ENCODE measurements at places on chromosomes 7 and 10.

- DNase-seq = no peak
Observed at GRCh38 chr10:43793704-43794103, 145.0 kb upstream of the ZNF32 start.

DNA sequence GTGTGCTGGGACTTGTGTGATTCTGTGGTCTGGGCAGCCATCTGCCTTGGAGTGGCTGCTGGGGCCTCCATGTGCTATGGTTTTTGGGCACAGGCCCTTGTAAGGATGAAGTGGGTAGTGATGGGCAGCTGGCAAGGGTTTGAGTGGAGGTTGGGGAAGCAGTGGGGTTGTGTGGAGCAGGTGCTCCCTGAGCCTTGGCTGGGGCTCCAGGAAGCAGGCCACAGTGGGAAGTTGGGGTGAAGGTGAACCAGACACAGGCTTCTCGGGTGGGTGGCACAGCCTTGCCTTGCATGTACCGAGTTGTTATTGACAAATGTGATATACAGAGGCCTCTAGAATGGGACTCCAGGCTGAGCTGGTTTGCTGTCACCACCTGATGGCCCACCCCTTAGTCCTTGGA is 82.3 kb downstream of the ADCY1 start:
- DNase-seq = no peak

DNA sequence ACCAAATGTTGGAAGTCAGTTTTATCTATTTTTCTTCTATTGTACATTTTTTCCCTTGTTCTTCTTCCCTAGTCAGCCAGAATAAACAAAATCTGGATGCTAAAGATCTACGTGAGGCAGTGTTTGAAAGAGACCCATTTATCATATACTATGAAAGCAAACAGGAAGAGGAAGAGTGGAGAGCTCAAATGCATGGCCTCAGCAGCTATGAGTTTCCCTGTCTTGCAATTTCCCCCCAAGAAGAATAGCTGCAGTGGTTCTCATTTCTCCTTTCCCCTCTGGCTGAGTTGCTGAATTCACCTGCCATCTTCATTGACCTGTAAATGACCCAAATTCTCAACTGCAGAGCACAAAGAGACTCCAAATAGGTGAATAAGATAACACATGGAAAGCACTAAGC is 347.1 kb upstream of the NRP1 start:
- DNase-seq = no peak

GRCh38 chr7:158559356-158559755 is 28.3 kb downstream of the PTPRN2 start:
- no peak for DNase-seq

DNA sequence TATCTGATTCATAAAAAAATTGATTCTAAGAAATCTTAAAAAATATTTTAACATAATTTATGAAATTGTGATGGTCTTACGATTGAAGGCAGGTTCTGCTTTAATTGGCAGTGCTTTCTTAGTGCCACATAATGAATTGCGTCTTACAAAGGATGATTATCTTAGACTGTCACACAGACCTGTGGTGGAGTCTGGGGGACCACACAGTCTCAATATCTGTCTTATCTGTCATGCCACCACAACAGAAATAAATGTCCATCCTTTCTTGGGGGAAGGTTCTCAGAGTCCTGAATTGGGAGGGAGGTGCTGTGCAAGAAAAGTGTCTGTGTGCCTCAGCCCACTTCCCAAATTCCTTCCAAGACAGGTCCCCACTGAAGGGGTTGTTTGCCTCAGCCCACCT is 34.0 kb downstream of the ZDHHC6 start:
- no peak for DNase-seq
